OCI-LY7 (cell line): ENCODE measurements at places on chromosomes 7 and 10.
A peak's percentile ranks its signal among the peaks of the same experiment; 100 is the strongest.

DNA sequence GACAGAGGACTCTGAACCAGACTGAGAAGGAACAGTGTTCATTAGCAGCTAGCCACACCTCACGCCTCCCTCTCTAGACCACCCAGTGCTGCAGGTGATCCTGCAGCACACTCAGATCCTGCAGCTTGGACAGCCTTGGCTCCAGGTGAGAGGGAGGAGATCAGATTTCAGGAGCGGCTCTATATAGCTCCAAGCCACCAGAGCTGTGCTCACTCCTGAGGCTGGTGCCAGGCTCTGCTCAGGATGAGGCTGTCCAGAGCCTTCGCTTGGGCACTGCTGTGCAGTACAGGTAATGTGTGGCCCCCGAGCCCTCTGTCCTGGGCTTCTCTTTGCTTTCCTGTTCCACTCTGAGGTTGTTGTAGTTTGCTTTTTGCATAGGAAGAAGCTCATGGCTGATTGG is 42.4 kb downstream of the C10orf120 start:
- DNase-seq, result no peak

- peak; percentile 72 for DNase-seq
These were observed 102.0 kb downstream of the GRK5 start for GRCh38 chr10:119309423-119309770.

DNA sequence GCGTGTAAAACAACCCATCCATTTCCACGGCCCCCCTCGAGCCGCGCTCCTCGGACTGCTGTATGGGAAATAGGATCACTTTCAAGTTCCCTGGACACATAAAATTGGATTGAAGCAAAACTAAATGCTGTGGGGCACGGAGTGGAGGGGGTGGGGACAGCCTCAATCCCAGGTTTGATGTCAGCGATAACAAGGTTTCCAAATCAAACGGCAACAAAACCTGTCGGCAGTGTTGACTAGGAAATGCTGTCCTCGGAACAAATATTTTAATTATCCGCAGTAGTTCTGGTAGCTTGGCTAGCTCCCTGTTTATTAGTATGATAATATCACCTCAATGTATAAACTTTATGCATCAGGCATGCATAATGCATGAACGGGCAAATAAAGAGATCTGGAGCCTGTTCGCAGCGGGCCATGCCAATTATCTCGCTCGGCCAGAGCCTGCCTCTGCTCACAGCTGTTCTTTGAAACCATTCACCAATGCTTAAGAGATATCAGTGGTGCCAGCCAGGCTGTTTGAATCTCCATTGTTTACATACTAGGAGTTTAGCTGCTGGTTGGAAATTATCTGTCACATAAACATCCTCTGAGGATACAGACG is 161.1 kb downstream of the PAXIP1 start:
- DNase-seq, result no peak

GRCh38 chr7:47826754-47827153 is 121.5 kb downstream of the PKD1L1 start:
- no peak for DNase-seq

DNA sequence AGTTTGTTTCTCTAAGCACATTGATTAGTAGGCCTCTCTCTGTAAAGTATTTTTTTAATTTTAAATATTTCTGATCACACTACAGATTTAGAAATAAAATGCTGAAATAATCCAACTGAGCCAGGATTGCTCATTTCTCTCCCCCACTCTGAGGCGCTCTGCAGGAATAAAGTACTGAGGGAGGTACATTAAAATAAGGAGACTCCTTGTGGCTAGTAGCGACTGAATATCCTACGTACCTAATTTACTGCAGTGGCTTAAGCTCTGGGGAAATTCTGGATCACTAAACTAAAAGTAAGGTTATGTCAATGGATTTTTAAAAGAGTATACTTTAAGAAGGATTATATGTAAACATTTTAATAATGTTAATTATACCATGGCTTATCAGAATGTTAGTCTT is 75.2 kb downstream of the RTKN2 start:
- DNase-seq, result no peak

DNA sequence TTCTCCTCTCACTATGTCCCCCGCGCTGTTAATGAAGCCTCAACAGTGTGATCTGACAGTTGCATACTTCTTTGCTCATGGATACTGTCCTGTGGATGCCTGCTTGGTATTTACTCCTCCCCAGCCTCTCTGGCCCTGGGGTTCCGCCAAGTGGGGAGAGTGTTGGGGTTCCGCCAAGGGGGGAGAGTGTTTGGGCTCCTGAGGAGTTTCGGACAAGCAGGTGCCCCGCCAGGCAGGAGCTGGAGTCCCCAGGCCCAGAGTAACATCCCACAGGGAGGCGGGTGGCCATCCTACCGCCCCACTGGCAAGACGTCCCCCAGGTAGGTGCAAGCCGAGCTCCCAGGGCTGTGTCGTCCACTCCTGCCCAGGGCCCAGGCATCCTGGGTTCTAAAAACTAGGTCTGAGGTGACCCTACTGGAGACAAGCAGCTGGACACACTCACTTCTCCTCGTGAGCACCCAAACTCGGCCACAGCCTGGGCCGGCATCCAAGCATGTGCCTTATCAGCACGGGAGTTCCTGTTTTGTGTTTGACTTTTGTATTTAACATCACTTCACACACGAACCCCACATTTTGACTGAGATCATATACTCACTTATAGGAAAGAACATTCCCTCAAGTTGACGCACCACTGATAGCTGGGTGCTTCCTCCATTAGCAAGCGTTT is 34.2 kb downstream of the CAMK2B start:
- DNase-seq, result no peak

DNA sequence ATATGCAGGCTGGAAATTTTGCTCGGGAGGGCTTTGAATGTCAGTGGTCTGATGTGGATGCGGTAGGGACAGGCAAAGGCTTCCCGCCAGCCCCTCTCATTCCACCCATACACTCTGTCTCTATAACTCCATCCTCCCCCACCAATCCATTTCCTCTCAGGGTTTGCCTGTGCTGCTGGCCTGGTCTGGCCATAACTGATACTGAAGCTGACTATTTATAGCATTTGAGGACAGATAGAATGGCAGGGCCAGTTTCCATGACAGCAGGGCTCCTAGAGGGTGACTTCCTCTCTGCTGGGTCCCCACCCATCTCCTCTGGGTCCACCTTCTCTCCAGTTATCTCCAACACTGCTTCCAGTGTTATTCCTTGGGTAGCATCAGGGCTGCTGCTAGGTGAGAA is 6.6 kb upstream of the PDLIM1 start:
- peak; percentile 26 for DNase-seq

GRCh38 chr10:126137562-126138221 is 241.3 kb downstream of the FANK1 start:
- DNase-seq, result no peak

DNA sequence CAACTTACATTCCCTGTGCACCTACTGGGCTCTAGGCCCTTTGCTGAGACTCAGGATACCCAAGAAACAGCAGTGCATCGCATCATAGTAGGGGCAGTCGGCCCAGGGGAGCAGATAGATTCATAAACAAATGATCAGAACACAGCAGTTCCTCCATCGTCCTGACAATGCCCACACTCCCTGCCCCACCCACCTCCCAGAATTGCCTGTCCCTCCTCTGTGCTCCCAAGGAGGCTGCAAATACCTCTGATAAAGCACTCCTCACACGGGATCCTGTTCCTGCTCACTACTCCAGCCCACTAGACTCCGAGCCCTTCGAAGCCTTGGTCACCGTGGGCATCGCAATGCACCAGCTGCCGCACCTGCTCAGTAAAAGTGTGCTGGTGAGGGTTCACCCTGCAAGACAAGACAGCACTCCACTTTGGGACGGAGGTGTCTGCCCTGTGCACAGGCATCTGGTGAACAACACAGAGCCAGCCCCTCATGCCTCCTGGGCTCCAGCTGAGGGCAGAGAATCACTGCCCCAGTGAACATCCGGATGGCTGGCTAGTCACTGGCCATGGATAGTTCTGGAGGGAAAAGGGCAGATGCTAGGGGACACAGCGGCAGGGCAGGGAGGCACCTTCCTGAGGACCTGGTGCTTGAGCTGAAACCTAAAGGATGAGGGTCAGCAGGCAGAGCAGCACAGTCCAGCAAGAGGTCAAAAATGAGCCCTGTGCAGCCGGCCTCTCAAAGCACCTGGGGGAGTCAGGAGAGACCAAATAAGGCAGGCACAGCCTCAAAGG is 60.7 kb downstream of the TNS3 start:
- DNase-seq, result no peak

DNA sequence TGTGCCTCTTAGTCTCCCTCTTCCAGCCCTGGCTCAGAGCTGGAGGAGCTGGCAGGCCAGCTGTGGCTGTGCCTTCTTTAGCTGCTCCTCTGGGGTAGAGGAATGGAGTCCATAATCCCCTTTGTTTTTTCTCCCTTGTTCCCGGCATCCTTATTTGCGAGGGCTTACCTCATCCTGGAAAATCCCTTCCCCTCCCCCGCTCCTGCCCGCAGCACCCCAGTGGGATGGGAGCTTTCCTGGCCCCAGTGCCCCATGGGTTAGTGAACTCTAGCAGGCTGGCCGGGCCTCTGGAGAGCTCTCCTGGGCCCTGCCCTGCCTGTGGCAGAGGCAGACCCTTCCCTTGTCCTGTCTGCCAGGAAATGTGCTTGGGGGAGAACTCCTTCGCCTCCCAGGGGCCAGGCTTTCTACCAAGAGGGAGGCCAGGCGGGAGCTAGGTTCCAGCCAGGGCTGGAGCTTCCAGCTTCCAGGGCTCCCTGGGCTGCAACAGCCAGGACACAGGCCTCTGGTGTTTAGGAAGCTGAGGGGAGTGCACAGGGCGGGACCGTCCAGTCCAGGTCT is 16.5 kb upstream of the TRIM8 start:
- DNase-seq, result no peak

DNA sequence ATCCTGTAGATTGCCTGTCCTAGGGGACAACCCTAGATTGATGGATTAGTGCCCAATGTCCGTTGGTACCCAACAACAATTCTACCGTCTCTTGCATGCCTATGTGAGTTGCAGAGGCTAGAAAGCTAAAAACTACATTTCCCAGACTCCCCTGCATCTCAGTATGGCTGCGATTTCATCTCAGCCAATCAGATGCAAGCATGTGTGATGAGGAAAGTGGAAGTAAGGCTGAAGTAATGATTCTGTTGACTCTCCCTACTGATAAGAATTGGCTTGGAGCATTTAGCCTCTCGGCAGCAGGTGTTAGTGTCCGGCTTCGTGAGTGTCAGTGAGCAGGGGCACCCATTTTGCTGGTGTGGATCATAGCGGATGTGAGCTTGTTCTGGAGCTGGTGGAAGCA is 171.9 kb downstream of the FGFR2 start:
- DNase-seq, result peak; percentile 11

- no peak for DNase-seq
These were observed 66.1 kb upstream of the CYP2C18 start for GRCh38 chr10:94617389-94617944.

GRCh38 chr10:70405037-70405824 is 1.3 kb downstream of the EIF4EBP2 start:
- peak; percentile 64 for DNase-seq

GRCh38 chr7:87935384-87935706 is 1.3 kb downstream of the ADAM22 start:
- DNase-seq, result no peak

DNA sequence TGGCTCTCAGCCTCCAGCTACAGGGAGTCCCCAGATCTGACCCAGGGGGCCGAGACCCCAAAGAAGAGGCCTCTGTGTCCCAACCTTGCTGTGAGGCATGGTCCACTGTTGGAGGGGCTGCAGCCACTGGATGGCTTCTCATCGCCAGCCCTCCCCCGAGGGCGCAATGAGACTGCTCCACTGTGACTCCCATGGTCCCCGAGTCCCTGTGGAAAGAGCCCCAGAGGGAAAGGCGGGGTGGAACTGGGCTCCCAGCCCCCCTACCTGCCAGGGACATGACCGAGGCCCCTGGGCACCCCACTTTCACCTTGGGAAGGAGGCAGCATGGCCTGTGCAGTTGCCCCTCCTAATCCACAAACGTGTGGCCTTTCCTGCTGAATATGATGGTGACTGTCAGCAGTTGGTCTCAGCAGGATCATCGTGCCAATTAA is 33.5 kb upstream of the RET start:
- DNase-seq, result no peak

DNA sequence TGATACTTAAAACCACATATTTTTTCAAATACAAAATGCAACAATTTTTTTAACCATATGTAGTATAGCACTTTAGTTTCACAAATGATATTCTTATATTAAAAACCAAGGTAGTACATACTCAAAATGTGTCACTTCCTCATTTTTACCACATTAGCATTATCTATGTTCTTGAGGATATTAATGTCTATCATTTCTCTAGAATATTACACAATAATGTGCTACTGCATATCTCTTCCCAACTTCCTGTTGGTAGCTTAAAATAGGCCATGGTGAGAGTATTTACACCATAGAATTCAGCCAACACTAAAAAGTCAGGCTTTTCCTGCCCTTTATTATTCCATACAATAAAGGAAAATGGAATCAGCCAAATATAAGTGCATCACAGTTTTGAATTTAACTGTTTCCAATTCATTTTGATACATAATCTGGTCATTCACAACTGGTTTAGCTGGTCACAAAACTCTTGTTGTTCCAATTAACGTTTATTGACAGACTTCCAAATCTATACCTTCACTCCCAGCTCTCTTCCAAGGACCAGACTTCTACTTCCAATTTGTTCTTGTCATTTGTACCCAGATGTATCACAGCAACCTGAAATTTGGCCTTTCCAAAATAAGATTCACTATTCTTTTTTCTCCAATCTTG is 20.0 kb upstream of the LRRC17 start:
- DNase-seq, result no peak

DNA sequence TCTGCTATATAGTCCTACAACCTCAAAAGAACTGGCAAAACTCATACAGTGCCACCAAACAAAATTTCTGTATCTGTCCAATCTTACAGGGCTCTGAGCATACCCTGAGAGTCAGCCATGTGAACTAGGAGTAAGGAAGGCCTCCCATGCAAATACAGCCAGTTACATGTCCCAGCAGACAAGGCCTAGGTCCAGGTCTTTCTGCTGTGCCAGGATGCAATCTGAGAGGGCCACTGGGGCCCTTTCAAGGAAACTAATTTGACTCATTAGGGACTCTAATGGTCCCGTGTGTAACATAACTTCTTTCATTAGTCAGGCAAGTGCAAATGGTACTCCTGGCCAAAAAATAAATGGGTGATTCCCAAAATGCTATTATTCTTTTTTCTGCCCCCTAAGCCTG is 17.9 kb upstream of the HIBADH start:
- DNase-seq, result no peak

GRCh38 chr7:79730971-79731370 is 277.5 kb upstream of the MAGI2 start:
- DNase-seq, result no peak

GRCh38 chr7:23346316-23346715 is 47.2 kb downstream of the MALSU1 start:
- peak; percentile 31 for DNase-seq

DNA sequence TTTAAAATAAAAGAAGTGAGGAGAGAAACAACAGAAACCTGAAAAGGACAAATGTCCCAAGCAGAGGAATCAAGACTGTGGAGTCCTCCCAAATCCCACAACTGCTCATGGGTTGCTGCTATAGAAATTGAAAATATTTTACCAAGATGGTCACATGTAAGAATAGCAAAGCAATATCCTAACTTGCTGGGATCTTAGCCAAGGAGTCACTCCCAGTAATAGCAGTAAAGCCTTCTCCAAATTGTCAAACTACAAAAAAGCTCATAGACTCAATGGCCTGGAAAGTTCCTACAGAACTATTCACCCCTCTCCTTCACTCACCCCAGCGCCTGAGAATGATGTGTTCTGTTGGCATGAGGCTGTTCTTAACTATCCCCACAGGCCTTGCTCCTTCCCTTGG is 186.5 kb downstream of the ELMO1 start:
- no peak for DNase-seq

GRCh38 chr7:44177570-44178131 is 11.6 kb downstream of the GCK start:
- no peak for DNase-seq

- no peak for DNase-seq
These were observed 424.6 kb upstream of the NFE2L3 start for GRCh38 chr7:25727446-25727845.

GRCh38 chr7:155369766-155370165 is 72.1 kb downstream of the INSIG1 start:
- DNase-seq, result no peak
